Iris pigment epithelial cell (primary cell): ENCODE measurements at places on chromosomes 1 and 21.

DNA sequence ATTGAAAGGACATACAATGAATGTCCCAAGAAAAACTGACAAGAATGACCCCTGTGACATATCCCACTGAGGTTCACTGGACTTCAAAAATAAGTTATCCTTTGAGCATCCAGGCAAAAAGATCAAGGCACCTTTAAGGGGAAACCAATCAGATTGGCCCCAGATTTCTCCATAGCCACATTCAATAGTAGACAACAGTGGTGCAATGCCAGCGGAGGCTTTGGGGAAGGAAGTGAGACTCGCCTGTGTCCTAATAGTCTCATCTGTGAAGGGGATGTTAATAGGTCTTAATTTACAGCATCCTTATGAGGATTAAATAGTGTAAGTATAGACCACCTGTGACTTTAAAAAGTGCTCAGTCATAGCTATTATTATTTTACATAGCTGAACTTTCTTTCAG is 21.5 kb downstream of the RPL5 start:
- DNase-seq, result no peak

- no peak for DNase-seq
Measured at GRCh38 chr21:39694750-39695149, 50.2 kb upstream of the IGSF5 start.

DNA sequence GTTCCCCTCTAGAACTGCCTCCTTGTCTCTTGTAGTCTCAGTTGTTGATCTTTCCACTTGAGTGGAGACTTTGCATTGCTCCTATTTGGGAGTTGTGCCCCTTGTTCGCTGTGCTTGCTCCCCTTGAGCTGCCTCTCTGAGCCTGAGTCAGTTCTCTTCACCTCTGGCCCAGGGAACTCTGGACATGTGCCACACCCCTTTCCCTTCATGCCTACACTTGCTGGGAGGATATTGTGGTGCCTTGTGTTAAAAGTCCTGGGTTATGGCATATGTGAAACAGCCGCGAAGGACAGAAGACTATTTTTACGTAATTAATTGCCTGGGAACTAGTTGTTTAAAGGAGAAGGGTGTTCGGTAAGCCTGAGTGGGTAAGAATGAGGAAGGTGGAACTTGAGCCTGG is 32.2 kb upstream of the RPTN start:
- no peak for DNase-seq

GRCh38 chr1:233615571-233615970 is 1.7 kb downstream of the KCNK1 start:
- DNase-seq, result no peak

- DNase-seq, result no peak
Measured at GRCh38 chr21:46334351-46335140, 10.6 kb downstream of the PCNT start.

- peak; percentile 71 for DNase-seq
Measured at GRCh38 chr1:32336963-32337675, 1.1 kb upstream of the MARCKSL1 start.

DNA sequence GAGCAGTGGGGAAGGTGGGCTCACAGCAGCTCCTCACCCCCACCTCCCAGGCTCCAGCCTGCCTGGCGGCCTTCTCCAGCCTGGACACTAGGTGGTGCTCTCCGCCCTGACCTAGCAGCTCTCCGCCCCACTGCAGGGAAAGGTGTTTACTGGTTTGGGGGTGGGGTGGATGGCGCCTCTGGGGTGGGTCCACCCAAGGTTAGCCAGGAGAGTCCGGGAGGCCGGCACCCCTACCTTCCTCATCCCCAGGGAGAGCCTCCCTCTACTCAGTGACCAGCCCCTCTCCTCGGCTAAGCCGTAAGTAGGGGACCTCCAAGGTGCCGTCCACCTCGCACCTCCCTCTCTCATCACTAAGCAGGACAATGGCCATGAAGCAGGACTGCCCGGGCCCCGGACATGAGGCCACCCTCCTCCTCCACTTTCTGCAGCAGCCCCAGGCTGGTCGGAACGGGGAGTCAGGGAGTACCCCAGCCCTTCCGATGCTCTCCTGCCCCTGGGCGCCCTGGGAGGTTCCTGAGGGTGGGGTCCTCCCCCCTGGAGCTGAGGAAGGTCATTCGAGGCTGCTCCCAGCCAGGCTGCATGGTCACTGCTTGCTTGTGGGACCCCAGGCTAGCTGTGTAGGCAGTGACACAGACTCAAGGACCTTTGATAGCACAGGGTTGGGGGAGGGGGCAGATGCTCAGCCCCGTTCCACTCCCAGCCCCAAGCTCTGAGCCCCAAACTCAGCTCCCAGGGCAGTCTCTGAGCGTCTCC is 101.4 kb upstream of the VAMP3 start:
- peak; percentile 40 for DNase-seq

DNA sequence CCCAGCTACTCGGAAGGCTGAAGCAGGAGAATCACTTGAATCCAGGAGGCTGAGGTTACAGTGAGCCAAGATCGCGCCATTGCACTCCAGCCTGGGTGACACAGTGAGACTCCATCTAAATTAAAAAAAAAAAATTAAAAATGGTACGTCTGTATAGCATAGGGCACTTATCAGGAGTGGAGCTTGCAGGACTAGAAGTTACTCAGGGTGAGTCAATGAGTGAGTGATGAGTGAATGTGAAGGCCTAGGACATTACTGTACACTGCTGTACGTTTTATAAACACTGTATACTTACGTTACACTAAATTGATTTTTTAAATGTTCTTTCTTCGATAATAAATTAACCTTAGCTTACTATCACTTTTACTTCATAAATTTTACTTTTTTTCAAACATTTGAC is 183.6 kb downstream of the NR5A2 start:
- peak; percentile 84 for DNase-seq

- no peak for DNase-seq
Measured at GRCh38 chr1:154623358-154623757, 15.4 kb upstream of the ADAR start.

DNA sequence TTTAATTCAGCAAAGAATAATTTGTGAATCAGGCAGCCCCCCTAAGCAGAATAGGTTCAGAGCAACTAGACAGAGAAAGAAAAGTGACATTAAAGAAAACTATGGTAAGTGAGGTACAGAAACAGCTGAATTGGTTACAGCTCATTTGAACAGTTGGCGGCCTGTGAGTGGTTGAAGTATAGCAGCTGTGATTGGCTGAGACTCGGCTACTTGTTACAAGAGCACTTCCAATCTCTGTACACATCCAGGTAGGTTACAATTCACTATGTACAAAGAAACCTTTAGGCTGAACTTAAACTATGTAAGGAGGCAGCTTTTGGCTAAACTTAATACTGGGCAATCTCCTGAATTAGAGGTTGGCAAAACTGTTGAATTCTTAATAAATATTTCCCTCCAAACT is 171.1 kb upstream of the LHX8 start:
- DNase-seq, result no peak

GRCh38 chr1:15323989-15324868 is 77.2 kb downstream of the FHAD1 start:
- DNase-seq, result no peak

- no peak for DNase-seq
Measured at GRCh38 chr1:226953175-226953800, 13.2 kb downstream of the COQ8A start.

GRCh38 chr1:88763649-88764406 is 79.8 kb downstream of the PKN2 start:
- DNase-seq, result peak; percentile 68

DNA sequence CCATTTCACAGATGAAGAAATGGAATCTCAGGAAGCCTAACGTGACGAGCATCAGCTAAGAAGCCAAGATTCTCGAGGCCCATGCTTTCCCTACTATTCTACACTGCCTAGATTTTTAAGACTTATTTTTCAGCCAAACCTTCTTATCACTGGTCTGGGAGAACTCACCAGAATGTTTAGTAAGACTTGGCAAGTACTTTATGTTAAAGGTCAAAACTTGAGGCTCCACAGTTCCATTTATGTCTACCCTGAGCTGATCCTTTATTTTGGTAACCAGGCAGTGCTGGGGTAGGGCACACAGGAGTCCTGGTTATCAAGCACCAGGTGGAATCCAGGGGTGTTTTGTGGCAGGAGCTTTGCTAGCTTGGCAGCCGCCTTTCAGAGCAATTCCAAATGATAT is 16.8 kb downstream of the PLXNA2 start:
- DNase-seq, result peak; percentile 59

GRCh38 chr1:24351918-24352627 is 32.9 kb downstream of the GRHL3 start:
- DNase-seq, result peak; percentile 58

DNA sequence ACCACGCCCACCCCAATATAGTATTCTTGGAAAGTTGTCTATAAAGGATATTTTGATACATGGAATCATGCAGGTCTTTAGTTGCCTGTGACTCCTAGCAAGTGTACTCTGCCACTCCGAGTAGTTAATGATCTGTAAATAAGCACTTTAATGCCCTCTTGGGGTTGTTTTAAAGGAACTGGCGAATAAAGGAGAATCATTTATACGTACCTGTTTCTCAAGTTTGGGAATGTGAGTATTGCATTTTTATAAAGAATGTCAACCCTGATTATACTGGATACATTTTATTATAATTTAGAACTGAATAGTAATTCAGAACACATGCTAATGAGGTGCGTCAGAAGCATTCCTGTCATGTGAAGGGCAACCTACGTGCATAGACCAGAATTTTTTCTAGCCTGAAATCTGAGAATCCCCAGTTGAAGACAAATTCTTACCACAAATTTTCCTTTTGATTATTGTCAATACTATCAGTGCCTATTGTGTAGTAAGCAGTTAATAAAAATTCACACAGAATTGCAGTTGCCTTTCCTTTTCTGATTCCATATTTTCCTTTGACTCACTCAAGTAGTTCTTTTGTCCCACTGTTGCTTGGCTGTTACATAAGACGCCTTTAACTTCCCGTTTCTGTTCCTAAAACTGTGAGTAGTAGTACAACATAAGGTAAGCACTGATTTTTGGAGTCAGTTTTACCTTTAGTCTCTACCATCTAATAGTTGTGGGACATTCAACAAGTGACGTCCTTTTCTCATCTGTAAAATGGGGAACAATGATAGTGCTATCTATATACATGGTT is 5.1 kb downstream of the AHCYL1 start:
- DNase-seq, result no peak

DNA sequence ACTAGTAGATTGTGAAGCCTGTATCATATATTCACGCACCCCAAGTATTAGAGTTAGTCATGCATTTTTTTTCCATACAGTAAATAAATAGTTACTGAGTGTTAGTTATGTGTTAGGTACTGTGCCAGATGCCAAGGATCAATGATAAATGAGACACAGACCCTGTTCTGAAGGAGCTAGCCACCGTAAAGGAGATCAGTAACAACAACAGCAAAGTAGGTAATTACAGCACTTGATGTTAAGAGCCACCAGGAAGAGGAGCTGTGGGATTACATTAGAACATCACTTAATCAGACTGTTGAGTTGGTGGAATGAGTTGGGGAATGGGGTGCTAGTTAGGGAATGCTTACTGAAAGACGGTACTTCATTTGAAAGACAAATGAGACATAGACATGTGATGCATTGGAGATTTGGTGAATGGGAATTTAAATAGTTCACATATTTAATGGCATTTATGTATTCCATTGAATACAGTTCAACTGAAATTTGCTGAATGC is 21.0 kb downstream of the PRKAA2 start:
- DNase-seq, result no peak

DNA sequence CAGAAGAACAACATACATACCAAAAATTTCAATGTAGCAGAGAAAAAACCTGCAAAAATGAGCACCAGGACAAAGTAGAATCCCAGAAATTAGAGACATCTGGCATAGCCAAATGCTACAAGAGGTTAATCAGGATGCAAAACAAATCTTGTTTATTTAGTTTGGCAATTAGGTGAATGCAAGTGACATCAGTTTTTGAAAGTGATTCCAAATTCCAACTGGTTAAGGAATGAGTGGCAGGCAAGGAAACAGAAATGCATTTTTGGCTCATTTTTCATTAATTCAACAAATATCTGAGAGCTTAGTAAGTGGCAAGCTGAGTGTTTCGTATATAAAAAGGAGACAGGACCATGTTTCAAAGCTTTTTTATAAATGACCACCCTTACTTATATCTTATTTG is 21.3 kb downstream of the SCAF4 start:
- DNase-seq, result peak; percentile 77

DNA sequence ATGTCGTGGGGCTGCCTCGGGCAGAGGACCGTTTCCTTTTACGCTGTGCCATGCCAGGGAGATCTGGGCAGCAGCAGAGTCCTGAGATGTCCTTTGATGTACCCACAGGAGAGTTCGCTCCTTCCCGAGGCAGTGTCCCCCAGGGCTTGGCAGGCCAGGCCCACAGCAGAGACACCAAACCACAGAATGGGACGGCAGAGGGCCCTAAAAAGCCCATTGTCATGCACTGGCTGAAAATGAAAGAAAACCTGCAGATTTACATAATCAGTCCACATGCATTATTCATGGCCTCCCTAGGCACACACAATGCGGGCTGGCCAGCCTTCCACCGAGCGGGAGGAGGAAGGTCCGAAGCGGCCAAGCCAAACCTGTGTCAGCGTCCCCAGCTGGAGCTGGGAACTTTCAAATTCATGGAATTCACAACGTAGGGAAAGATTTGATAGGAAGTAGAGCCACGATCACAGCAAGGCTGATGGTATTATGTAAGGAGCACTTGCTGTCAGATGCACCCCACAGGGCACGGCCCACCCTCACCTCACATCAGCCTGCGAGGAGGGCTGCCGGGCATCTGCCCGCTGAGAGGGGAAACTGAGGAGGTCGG is 25.3 kb upstream of the EFHD2 start:
- DNase-seq, result no peak

DNA sequence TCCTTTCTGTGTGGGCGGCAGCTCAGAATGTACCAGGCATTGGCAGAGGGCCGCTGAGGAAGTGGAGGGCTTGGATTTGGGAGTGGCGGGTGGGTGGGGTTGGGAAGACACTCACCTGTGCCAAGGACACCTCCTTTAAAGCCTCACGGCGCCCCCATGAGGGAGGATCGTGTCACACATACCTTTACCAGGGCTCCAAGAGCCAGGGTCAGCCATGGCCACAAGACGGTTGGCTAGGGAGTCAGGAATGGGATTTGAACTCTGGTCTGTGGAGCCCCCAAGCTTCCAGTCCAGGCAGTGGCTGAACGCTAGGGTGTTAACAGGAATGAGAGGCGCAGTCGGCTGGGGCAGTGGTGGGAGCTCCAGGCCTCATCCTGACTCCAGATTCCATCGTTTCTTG is 4.6 kb downstream of the NBL1 start:
- DNase-seq, result peak; percentile 31

GRCh38 chr1:5950201-5950895 is 41.9 kb downstream of the NPHP4 start:
- DNase-seq, result no peak

GRCh38 chr1:245016700-245017099 is 138.1 kb upstream of the KIF26B start:
- no peak for DNase-seq

DNA sequence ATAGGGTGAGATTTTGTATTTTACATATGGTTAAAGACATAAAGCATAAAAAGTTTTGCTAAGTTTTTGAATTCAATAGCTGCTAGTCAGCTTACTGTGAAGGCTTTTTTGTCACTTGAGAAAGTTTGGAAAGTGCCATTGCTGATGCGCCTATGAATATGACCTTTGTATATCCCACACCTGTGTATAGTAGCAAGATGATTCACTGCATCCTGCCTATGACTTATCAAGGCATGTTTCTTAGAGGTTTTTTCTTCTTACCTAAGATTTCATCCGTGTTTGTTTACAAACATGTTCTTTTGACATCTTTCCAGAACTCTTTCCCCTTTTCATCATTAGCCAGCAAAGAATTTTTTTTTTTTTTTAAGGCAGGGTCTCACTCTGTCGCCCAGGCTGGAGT is 51.5 kb downstream of the PRKAA2 start:
- DNase-seq, result no peak
